Eye (tissue), 1 donor: ENCODE measurements at places on chromosomes 2 and 18.

- no peak for DNase-seq
Measured at GRCh38 chr2:124888431-124888830, 863.3 kb downstream of the CNTNAP5 start.

DNA sequence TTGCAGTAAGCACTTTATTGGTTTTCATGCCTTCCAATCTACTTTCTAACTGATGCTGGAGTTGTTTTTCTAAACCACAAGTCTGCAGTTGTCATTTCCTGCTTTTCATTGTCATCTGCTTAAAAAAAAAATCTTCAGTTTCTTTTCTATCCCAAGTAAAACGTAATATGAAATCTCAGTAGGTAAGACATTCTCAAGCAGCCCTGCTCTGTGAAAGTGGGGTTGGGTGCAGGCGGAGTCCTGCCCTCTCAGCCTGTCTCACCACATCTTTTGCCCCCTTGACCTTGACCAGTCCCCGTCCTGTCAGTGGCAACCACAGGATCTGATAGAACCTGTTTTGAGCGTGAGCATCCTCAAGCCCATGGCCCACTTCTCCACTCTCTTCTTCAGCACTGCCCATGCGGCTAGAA, 80.0 kb upstream of the CPO start:
- DNase-seq: no peak

DNA sequence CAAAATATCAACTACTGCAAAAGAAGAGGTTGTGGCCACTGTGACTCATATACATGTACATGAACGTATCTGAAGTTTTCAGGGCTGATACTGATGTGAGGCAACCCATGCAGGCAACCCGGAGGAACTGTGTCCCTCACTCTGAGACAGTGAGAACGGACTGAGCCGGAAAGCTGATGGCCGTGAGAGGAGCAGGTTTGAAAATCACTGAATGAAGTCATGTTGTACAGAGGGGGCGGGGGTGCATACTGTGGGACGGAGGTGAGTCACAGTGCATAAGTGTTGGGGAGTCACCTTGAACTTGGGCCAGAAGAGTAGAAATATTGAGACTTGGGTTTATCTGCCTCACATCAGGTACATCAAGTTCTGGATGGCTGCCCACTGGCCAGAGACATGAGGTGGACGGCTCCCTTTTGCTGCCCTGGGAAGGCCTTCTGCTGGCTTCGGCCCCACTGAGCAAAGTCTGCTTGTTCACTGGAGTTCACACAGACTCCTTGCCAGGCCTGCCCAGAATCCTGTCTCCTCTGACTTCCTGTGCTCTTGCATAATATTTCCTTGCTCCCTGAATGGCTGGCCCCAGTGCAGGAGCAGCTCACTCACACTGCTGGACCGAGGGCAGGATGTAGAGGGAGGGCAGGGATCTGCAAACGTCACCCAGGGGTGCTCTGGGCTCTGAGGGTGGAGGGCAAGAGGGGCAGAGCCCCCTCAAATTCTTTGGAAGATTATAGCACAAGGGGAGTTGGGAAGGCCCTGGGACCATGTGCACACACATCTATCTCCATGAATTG, 18.1 kb downstream of the EPAS1 start:
- DNase-seq: no peak

DNA sequence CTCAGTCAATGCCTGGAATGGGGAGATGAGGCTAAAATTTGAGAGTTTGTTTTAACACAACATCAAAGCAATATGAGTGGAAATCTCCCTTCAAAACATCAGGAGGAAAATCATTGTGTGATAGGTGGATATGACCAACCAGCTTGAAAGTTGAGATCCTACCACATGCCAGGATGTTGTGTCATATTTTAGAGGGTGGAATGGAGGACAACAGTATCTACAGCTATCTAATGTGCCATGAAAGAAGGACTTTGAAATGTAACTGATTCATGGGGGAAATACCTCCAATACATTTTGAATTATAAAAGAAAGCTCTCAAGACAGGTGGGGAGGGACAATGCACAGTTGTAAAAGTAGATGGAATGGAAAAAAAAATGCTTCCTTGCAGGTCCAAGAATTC, 87.8 kb downstream of the SP100 start:
- DNase-seq: no peak

- no peak for DNase-seq
Measured at GRCh38 chr2:201513271-201513670, 61.7 kb downstream of the STRADB start.

- peak; percentile 63 for DNase-seq
Measured at GRCh38 chr2:31523871-31524492, 56.8 kb downstream of the SRD5A2 start.

DNA sequence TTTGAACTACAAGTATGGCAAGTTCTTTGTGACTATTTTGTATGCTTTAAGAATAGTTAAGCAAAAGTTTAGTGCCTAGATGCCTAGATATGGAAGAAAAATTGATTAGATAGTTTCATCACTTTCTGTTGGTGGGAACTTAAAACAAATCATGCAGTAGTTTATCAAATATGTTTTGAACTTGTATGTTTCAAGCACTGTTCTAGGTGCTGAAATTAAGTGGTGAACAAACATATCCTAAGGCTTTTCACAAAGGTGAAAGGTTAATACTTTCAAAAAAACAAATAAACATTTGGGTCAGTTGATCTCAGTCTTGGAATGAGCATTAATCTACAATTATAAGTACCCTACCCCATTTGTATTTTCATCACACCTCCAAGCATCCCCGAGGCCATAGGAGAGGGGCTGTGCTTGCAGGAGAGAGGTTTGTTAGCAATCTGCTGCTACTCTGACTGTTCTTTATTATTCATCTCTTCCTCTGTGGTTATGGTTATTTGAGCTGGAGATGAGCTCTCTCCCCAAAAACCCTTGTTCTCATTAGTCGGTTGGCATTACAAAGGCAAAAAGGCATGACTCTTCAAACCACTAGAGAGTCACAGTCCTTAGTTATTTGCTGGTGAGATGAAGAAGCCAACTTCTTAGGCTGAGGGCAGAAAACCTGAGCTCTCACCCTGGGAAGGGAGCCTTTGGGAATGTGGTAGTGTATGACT, 103.9 kb upstream of the FHL2 start:
- no peak for DNase-seq

GRCh38 chr18:43271593-43272432, 5.5 kb downstream of the SYT4 start:
- peak; percentile 87 for DNase-seq

DNA sequence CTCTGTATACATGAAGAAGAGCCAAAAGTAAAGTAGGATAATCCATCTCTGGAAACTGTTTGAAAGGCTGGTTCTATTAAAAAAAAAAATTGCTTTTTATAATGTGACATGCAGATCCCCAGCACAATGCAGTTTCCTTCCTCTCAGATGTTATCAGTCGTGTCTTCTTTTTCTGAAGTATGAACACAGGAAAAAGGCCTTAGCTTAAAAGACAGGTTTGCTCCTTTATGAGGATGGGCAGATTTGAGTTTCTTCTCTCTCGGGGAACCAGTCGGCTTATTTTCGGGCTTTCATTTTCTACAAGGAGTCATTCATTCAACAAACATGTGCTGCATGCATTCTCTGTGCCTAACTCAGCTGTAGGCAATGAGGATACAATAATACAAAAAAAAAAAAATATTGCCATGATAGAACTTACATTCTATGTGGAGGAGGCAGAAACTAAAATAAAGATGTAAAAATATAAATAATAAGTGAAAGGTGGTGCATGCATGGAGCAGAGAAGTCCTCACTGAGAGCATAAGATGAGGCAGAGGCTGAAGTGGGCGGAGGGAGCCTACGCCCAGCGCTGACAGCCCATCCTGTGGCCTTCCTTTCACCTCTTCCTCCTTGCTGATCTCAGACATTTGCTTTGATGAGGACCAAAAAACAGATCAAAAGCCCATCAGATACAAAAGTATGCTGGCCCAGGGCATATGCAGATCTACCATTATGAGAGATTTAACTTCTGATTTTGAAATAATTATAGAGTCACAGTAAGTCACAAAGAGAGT, at the start of gene CD226:
Gene CD226 (minus strand): TSS at position 513 of the 773 bp plus-strand sequence. CDS start 467 bp downstream, at position 46.
- DNase-seq: no peak

- DNase-seq: no peak
Measured at GRCh38 chr2:3101016-3101942, 276.3 kb downstream of the EIPR1 start.

DNA sequence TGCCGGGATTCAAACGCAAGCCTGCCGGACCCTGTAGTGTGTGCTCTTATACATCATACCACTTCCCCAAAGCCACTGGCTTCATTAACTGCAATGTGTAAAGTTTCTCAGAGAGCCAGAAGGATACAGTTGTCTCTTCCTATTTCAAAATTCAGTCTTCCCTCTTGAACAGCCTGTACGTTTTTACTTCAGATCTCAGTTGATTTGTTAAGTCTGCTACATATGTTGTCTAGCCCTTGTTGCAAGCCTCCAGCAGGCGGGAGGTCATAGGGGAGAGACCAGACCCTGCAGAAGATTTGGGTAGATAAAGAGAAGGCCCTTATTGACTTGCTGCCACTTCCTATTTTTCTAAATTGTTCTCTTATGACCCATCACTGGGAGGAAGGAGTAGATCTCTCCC, 56.2 kb downstream of the ARHGEF33 start:
- no peak for DNase-seq

DNA sequence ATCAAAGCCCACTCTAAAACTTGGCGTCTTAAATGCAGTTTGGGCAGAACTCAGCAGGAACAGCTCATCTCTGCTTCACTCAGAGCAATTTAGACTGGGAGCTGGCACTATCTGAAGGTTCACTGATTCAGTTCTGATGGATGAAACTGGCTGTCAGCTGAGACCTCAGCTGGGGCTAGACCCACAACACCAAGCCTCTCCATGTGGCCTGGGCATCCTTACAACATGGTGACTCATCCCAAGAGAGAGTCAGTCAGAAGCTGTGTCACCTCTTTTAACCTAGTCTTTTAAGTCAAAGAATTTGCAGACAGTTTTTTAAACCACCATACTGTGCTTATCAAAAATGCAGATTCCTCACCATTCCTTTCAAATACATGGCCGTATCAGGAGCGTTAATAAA, 62.6 kb upstream of the ZNF397 start:
- DNase-seq: no peak

DNA sequence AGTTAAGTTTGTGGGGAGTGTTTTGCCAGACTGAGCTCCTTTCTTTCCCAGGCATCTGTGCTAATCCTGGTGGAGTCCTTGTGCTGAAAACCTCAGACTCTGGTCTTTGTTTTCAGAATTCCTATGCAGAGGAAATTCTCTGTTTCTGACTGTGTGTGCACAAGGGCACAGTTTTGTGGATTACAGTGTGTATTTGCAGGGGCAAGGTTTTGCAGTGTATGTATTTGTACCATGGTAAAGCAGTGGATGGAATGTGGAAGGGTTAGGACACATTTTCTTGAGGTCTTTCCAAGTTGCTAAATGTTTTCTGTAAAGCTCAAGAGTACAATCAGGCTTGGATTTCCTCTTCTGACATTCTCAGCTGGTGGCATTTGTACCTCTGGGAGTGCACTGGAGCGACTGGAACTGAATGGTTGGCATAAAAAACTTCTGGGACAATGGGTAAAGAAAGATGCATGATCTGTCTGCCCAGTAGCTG, 139.5 kb upstream of the RND3 start:
- no peak for DNase-seq

GRCh38 chr2:119249311-119249710, 25.7 kb downstream of the STEAP3 start:
- no peak for DNase-seq

DNA sequence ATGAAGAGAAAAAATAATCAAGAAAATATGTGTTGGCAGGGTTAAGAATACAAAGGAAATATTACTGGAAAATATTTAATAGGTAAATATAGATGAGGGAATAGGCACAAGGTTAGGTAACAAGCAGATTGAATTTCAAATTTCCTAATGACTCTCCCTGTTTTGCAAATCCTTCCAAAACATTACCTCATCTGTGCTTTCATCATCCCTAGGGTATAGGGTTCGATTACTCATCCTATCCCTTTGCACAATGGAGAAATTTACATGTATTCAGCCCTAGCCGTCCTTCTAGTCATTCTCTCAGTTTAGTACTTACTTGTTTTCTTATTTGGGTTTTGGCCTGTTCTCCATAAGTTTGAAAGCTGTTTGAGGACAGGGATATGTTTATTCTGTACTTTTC, 864.6 kb upstream of the FSHR start:
- DNase-seq: no peak

DNA sequence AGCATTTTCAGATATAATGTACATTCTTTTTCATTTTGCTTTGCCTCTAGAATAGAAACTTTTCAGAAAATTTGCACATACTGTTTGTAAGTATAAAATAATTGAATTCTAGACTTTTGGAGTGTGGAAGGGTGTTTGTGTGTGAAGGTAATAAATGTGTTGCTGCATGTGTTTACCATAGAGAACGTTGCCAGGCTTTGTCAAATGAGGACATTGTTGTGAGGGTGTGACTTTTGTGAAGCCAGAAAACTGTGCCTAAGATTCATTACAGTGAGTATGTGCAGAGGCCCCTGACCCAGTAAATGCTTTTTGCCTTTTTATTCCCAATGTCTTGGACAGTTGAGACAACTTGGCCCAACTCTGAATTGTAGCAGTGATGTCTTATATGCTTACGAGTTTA, 30.4 kb upstream of the EPB41L5 start:
- DNase-seq: no peak

GRCh38 chr18:27899893-27900292, 277.0 kb downstream of the CDH2 start:
- no peak for DNase-seq

GRCh38 chr2:133063775-133064174, 393.8 kb upstream of the LYPD1 start:
- peak; percentile 83 for DNase-seq

GRCh38 chr2:37356299-37356698, 11.9 kb downstream of the QPCT start:
- DNase-seq: no peak

DNA sequence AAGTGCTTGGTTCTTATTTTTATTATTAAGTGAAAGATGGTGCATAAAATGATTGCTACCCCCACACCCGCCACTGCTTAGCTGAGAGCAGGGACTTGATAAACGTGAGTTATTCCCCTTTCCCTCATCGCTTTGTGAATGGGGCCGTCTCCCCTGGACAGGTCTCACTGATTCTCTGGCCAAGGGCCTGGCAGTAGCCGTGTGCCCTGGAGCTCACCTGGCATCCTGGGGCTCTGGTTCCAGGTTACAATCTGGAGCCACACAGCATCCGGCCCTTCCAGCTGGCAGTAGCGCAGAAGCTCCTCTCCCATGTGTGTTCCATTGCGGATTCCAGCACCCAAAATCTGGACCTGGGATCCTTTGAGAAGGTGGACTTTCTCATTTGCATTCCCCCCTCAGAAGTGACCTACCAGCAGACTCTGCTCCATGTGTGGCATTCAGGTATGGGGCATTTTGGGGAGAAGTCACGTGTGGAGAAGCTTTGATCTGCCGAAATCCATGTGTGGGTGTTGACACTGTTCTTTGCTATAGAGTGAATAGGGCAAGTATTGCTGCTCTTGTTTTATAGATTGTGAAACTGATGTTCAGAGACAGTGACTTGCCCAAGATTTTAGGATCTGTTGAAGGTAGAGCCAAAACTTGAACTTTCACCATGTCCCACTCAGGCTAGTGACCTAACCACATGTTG, 63.8 kb downstream of the GREB1 start:
- no peak for DNase-seq

- peak; percentile 74 for DNase-seq
Measured at GRCh38 chr2:9473985-9474360, 378 bp upstream of the IAH1 start.

- DNase-seq: no peak
Measured at GRCh38 chr18:26356045-26356785, 130.0 kb downstream of the TAF4B start.
